Activated naive CD8-positive, alpha-beta T cell treated with anti-CD3 and anti-CD28 coated beads for 36 hours (primary cell): ENCODE measurements at places on chromosomes 1 and 21. TPM values are rescaled to one million over a fixed set of nuclear protein-coding genes. Genes with fewer than 3 reads are reported as not detected.
A peak's percentile ranks its signal among the peaks of the same experiment; 100 is the strongest.

DNA sequence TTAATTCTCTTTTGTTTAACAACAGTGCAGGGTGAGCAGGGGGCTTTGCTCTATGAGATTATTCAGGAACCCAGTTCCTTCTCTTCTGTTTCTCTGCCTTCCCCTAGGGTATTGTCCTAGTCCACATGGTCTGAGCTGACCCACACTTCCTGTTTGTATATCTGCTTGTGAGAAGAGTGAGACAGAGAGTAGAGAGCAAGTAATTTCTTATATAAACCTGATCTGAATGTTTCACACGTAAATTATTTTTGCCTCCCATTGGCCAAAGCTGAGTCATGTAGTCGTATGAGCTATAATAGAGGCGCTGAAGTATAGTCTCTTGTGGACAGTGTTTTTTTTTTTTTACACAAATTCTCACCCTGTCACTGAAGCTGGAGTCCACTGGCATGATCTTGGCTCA is 134.2 kb upstream of the SERTAD4 start:
- no peak for DNase-seq
- H3K4me3 ChIP-seq, result no peak overlapping the region
- H3K4me1 ChIP-seq, result no peaks in the 10 kb centered on the region
- H3K27me3 ChIP-seq, result peaks cover 8% of the 10 kb centered on the region
- no peaks in the 10 kb centered on the region for H3K36me3 ChIP-seq
- no peak overlapping the region for H3K27ac ChIP-seq

GRCh38 chr1:16998589-16998988 is 13.1 kb downstream of the ATP13A2 start:
- H3K4me1 ChIP-seq, result no peaks in the 10 kb centered on the region
- H3K27ac ChIP-seq, result no peak overlapping the region
- H3K27me3 ChIP-seq, result no peaks in the 10 kb centered on the region
- DNase-seq, result no peak
- no peak overlapping the region for H3K4me3 ChIP-seq

DNA sequence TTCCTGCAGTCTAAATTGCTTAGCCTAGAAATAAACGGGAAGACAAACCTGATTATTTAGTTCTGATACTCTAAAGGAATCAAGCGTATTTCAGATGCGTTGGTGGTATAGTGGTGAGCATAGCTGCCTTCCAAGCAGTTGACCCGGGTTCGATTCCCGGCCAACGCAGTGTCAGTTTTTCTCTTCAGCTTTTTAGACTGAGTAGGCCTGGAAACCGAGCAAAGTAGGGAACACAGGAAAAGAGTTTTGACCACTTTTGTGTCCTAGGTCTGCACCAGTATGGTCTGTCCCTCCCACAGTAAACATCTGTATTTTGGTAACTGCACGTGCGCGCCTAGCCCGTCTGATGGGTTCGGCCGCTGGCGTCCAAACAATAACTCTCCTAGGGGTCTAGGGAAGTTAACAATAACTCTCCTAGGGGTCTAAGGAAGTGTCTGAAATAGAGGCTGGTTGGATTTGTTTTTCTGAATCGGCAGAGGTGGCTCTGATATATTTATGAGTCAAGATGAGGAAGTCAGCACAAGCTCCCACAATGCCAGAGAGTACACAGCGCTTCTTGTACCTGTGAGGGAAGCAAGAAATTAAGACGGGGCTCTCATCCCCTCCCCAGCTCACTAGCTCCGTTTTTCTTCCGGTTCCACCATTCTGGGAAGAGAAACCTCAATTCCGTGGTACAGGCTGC is 15.6 kb upstream of the HJV start:
- peak; percentile 77 for DNase-seq
- H3K27ac ChIP-seq, result peak overlapping the region; percentile 98
- H3K4me1 ChIP-seq, result peaks cover 37% of the 10 kb centered on the region
- peaks cover 8% of the 10 kb centered on the region for H3K36me3 ChIP-seq

GRCh38 chr1:228240411-228241240 is 32.8 kb downstream of the OBSCN start:
- no peak overlapping the region for H3K4me3 ChIP-seq
- no peaks in the 10 kb centered on the region for H3K27me3 ChIP-seq
- no peaks in the 10 kb centered on the region for H3K4me1 ChIP-seq
- H3K27ac ChIP-seq, result no peak overlapping the region
- no peak for DNase-seq

DNA sequence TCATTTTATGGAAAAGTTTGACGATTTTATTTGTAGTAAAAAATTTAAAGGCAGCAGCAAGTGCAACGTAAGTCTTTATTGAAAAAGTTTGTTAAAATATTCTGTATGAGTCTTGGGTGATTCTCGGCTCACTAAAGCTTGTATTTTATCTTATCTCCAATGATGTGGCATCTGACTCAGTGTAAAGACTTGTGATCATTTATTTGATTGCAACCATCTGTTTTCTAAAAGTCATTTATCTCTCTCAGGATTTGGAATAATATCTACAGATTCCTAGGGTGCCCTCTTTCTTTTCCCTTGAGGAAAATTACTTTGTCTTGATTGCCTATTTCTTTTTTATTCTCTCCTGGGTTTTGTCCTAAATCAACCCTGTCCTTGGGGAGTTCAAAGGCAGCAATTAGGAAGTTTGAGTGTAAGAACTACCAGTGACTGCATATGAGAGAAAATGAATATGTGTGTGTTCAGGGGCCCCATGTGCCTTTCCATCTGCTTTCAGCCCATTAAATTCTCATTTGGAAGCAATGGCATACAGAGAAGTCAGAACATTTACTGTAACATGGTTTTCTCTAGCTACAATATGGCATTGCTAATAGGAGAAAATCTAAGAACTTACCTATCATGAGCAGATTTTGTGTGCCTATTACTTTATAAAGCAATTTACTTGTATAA is 575.0 kb upstream of the CHRM3 start:
- no peak overlapping the region for H3K27ac ChIP-seq
- no peak overlapping the region for H3K4me3 ChIP-seq
- H3K4me1 ChIP-seq, result no peaks in the 10 kb centered on the region
- DNase-seq, result no peak
- H3K27me3 ChIP-seq, result no peaks in the 10 kb centered on the region
- H3K36me3 ChIP-seq, result no peaks in the 10 kb centered on the region

The C8A gene
- not detected for total RNA-seq

The PTGFRN gene
- 8.7 TPM for total RNA-seq

The C1orf105 gene
- total RNA-seq, result not detected

The SHE gene
- total RNA-seq, result not detected

The WNT4 gene
- total RNA-seq, result not detected

The DMBX1 gene
- not detected for total RNA-seq

The CR1L gene
- total RNA-seq, result not detected

The EMC1 gene
- 49.9 TPM for total RNA-seq

The FAM3B gene
- total RNA-seq, result not detected
